Thyroid gland (tissue), 4 donors: ENCODE measurements at places on chromosomes 12 and 14. TPM values are rescaled to one million over a fixed set of nuclear protein-coding genes. Genes with fewer than 3 reads are reported as not detected.

DNA sequence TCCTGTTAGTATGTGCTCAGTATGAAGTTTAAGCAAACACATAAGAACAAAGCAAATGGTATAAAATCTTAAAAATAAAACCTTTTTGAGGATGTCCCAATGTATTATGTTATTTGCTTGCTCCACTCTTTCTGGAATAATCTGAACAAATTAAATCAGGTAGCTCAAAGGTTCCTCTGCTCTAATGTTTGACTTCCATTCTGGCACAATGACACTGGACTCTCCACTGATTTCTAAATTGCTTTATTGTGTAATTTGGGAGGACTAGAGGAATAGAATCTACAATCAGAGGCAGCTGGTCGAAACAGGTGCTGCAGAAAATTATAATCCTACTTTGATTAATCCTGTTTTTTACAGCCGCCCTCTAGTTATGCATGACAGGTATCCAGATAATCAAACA lies 523.7 kb upstream of the FOXG1 start:
- no peak overlapping the region for H3K27ac ChIP-seq
- H3K36me3 ChIP-seq = no peaks in the 10 kb centered on the region
- H3K27me3 ChIP-seq = no peaks in the 10 kb centered on the region
- H3K4me1 ChIP-seq = no peaks in the 10 kb centered on the region
- DNase-seq = no peak

GRCh38 chr12:51820526-51821439 lies 27.7 kb downstream of the FIGNL2 start:
- H3K36me3 ChIP-seq = no peaks in the 10 kb centered on the region
- H3K27ac ChIP-seq = no peak overlapping the region
- peaks cover 8% of the 10 kb centered on the region for H3K4me1 ChIP-seq
- H3K27me3 ChIP-seq = no peaks in the 10 kb centered on the region
- DNase-seq = peak; percentile 69
- peak overlapping the region; percentile 56 for H3K4me3 ChIP-seq

The C1QL4 gene
- 0.73 TPM for total RNA-seq

The GOLGA5 gene
- total RNA-seq = 54.5 TPM
